ENCODE measurements at places on chromosomes 5 and 9.

GRCh38 chr5:127076315-127077129, 3.2 kb upstream of the C5orf63 start:
- no peak for DNase-seq

- DNase-seq, result no peak
Observed at GRCh38 chr5:75031366-75031765, 21.0 kb downstream of the GCNT4 start.

DNA sequence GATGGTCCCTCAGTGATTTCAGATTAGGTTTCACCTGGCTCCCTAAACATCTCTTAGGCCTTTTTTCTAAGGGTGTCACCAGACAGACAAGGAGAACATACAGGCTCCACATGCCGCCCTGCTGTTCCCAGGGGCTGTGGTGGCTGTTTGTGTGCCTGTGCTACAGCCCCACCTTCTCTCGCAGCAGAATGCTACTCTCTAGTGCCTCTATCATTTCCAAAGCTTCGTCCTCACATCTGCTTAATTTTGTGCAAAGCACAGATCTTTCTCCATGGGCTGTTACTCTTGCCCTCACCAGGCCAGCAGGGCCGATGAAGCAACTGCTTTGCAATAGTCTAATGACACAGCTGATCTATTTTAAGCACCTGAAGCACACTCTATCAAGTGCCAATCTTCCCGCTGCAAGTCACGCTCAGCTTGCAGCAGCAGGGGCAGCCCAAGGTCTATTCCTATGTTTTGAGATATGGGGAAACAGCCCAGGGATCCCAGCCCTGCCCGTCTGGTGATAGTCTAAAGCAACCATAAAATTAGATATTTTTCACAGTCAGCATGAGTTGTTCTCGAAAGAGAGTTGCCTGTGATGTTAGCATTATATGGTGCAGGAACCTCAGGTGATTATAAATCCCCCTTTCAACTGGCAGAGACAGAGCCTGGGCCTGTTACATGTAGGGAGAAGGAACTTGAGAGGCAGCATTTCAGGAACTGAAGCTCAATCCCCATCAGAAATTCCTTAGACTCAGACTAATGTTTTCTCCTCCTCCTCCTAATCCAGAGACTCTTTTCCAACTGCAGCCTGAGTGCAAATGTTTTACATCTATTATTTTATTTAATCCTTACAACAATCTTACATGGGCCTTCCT, 12.7 kb downstream of the ABLIM3 start:
- peak; percentile 87 for DNase-seq

DNA sequence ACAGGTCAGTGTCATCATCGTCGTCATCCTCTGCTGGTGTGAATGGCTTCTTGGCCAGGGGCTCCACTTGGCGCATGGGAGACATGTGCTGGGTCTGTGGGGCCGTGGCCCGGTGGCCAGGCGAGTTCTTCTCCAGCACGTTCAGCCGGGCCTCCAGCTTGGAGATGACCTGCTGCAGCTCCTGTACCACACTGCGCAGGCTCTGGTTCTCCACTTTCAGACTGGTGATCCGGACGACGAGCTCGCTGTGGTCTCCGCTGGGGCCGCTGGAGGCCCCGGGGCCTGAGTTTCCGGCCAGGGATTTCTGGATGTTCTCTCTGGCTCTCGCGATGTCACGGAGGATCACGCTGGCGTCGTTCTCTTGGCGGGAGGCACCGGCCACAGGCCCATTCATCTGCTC, 40.6 kb downstream of the ZNF484 start:
- DNase-seq, result no peak

GRCh38 chr5:149264439-149265067, 7.1 kb upstream of the AFAP1L1 start:
- DNase-seq, result no peak

GRCh38 chr5:32443145-32443540, 1.4 kb downstream of the ZFR start:
- no peak for DNase-seq

DNA sequence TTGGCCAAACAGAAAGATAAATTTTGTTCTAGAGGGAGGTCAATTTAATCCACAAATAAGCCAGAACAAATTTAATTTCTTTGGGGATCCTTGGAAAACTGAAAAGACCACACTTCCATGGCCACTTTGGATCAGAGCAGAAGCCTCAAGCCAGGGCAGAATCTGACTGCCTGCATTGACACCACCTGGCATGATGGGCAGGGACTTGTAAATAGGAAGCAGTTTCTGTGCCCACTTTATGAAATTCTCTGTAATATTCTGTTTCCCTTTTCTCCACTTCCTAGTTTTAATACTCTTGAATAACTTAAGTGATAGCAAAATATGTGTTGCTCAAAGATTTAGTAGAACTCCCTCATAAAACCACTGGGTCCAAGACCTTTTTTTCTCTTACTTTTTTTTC, 6.7 kb upstream of the TMEM252 start:
- no peak for DNase-seq
